ENCODE measurements at places on chromosomes 4 and X.

GRCh38 chr4:171759274-171759673 is 53.9 kb upstream of the GALNTL6 start:
- DNase-seq, result no peak

DNA sequence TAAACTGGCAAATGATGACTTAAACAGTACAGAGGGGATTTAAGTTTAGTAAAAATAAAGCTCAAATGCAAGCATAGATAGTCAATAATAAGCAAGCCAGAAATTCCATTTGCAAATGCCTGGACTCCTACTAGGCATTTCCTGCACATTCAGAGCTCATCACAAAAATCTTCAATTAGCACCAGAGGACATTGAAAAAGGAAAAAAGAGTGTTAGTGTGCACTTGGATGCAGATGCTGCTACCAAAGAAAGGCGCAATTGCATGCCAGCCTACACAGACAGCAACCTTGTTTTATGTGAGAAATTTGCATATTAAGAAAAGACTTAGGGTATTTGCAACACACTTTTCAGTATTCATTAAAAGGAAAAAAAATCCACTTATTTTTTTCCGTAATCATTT is 282.1 kb downstream of the GRIA2 start:
- no peak for DNase-seq

GRCh38 chr4:140367738-140368137 is 5.7 kb upstream of the SCOC start:
- DNase-seq, result no peak

- no peak for DNase-seq
These were observed 90.0 kb downstream of the HMX1 start for GRCh38 chr4:8781641-8782040.

GRCh38 chr4:42653626-42654560 is 3.0 kb downstream of the ATP8A1 start:
- DNase-seq, result no peak

DNA sequence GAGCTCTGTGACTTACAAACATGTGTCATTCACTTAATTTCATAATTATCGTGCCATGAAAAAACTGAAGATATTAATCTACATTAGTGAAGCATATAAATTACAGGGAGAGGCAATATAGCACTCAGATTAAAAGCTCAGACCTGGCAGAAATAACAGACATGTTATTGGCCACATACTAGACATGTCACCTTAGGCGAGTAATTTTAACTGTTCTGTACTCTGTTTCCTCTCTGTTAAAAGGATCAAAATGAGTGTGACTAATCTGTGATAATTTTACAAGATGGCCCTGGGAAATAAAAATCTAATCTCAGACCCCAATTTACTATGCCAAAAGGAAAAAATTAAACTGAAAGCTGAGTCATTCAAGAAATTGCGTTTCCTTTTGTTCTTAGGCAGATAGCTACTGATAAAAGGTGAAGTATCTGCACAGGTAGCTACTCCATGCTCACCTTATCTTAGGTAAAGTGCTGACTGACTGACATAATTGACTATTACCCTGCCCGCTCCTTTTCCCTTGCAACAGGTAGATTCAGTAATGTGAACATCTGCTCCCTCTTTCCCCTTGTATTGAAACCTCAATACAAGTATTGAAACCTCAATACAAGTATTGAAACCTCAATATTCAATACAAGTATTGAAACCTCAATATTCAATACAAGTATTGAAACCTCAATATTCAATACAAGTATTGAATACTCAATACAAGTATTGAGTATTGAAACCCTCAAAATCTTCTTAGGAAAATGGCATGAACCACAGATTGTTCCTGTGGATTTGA is 33.2 kb downstream of the RELL1 start:
- DNase-seq, result no peak

DNA sequence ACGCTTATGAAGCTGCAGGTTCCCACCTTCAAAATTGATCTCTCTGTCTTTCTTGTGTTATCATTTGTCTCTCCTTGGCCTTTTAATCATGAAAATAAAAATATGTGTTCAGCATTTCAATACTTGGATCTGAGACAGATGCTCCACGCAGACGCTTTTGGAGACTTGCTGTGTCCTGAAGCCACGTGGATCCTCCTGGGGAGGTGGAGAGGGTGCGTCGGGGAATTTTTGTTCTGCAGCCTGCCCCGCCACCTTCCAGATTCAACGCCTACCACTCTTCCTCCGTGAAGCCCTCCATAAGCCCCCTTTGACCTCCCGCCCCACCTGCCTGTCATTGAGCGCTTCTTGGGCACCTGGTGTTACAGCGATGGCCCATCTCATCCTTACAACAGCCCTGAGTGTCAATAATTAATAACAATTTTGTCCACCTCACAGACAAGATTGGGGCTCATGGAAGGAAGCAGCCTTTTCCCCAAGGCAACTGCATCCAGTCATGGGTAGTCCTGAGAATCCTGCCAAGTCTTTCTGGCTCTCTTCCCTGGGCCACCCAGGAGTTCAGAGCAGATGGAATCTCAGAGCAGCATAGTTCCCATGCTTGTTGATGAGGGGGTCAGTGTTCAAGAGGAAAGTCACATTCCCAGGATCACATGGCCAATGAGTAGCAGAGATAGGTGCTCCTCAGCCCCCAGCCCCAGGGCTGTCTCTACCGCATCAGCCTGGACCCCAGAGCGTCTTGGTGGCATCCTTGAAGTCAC is 172.6 kb upstream of the PSAPL1 start:
- no peak for DNase-seq

DNA sequence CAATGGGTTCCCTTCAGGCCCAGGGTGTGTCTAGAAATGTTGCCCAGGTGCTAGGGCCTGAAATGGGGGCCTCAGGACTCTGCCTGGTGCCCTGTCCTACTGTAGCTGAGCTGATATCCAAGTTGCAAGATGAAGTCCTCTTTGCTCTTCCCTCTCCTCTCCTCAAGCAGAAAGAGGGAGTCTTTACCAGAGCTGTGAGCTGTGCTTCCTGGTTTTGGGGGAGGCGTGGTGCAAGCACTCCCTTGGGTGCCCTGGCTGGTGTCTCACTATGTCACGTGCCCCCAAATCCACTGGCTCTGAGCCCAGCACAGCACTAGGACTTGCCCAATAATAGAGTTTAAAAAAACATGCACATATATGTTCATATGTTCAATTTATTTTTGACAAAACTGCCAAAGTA is 29.3 kb upstream of the CT47A1 start:
- no peak for DNase-seq

- no peak for DNase-seq
These were observed 153.9 kb downstream of the CEP135 start for GRCh38 chr4:56102601-56103000.

DNA sequence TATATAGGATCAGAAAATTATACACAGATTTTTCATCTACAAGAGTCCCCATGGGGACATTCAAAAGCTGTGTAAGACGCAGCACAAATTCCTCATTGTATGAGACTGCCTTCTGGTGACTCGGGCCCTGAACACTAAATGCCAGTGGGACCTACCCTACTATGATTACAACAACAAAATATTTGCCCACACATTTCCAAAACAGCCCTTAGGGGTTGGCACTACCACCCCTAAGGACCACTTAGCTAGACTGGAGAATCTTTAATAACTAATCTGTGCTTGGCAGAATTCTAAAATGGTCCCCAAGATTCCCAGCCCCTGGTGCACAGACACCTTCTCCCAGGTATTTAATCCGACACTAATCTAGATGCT is 29.1 kb downstream of the UCHL1 start:
- no peak for DNase-seq

- DNase-seq, result no peak
These were observed 25.6 kb downstream of the SPACA5B start for GRCh38 chrX:48156014-48156413.

GRCh38 chr4:175339100-175339707 is 421.0 kb downstream of the ADAM29 start:
- no peak for DNase-seq

DNA sequence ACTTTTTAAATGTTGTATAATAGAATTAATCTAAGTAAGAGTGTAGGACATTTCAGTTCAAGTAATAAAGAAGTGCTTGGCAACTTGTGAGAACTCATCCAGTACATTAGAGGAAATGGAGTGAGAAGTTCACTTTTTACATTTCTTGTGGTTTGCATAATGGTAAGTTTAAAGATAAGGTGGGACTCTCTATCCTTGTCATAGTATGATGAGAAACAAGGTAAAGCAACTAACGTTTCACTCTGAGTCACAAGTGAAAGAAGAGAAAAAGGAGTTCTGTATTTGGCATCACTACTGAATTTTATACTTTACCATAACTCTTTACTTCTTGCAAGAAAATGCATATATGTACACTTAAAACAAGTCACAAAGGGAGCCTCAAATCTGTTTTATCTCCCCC is 219.4 kb downstream of the SLC4A4 start:
- no peak for DNase-seq

- no peak for DNase-seq
These were observed 334.5 kb downstream of the GALNTL6 start for GRCh38 chr4:172147687-172148086.
